ENCODE measurements at places on chromosomes 16 and 17. TPM values are rescaled to one million over a fixed set of nuclear protein-coding genes. Genes with fewer than 3 reads are reported as not detected.

The CDH1 gene
- 0.03 TPM for total RNA-seq

The TMC7 gene
- total RNA-seq = 0.85 TPM

The AHSP gene
- total RNA-seq = not detected

The SLC16A11 gene
- total RNA-seq = 2.5 TPM

The CCL1 gene
- total RNA-seq = not detected

The PIK3R6 gene
- total RNA-seq = 1.1 TPM

The HOXB7 gene
- total RNA-seq = 1.1 TPM

The FBXL16 gene
- 0.32 TPM for total RNA-seq
